Stimulated activated CD4-positive, alpha-beta T cell treated with anti-CD3 and anti-CD28 coated beads, Interleukin-4, amount 100 ng/mL, for 1 hour (primary cell): ENCODE measurements at places on chromosomes 1 and 21.

GRCh38 chr1:100250264-100250663 is 630 bp upstream of the DBT start:
- no peak for DNase-seq

DNA sequence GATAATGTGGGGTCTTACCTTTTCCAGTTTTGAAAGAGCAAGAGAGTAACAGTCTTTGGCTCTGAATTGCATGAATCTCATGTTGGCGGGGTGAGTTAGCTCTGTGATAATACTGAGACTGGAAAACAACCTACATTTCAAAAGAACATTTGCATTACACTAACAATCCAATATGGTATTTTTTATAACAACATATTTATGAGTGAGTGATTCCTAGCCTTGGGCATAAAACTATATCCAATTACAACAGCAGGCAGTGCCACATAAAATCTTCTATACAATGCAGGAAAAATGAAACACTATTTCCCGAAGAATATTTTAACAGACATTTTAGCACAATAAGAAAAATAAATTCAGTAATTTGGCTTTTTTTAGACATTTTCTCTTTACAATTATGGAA is 303.0 kb downstream of the KCNT2 start:
- DNase-seq, result no peak

DNA sequence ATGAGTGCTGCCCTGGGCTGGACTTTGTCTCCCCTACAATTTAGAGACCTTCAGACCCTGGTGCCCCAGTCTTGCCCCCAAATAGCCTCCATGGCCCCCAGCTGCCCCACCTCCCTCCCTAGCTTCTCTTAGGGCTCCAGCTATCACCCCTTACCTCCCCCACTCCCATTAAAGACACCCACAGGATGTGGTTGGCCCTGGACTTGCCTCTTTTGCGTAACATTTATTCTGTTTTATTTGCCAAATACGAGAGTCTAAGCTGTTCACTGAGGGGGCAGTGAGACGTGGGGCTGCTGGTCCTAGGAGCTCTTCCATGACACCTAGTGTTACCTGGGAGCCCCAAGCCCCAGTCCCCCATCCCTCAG is 4.5 kb downstream of the ZC3H12A start:
- DNase-seq, result peak; percentile 44

DNA sequence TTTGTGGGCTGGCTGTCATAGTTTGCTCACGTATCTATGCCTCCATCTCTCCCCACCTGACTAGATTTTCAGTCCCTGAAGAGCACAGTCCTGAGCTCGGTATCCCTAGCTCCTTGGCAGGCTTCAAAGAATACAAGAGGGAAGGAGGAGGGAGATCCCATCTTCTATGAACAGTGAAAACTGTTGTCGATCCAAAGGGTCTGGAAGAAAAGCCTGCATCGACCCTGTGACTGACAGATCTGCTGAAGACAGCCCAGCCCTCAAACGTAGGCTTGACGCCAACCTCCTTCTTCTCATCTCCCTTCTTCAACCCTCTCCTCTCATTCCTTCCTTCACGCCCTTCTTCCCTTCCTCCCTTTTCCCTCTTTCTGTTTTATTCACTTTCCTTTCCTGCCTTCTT is 13.3 kb upstream of the ADORA1 start:
- DNase-seq, result no peak

- DNase-seq, result no peak
Measured at GRCh38 chr1:215119056-215119455, 36.5 kb downstream of the KCNK2 start.

GRCh38 chr1:52697795-52698674 is at the start of gene COA7:
Gene COA7 (minus strand): TSS chr1:52698347. CDS start chr1:52698326, 21 bp downstream.
- peak; percentile 70 for DNase-seq

DNA sequence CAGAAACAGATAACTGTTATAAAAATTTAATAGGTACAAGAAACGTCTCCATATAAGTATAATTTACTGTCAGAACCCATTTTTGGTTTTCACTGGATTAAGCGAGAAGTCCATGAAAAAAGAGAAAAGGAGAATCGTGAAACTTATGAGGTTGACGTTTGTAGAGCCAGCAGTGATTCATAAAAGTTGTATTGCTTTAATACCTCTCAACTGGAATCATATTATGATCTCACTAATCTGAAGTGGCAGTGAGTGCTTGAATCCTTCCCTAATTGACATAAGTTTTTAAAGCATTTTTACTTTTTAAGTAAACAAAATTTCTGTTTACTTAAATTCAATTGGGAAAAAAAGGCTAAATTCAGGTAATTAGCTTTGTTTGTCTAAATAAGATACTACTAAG is 315.3 kb downstream of the TPR start:
- DNase-seq, result no peak

GRCh38 chr1:227370533-227371254 is 52.4 kb upstream of the CDC42BPA start:
- DNase-seq, result no peak

- no peak for DNase-seq
Measured at GRCh38 chr1:96291468-96291867, 430.1 kb upstream of the PTBP2 start.

GRCh38 chr1:233005156-233005555 is 54.7 kb downstream of the NTPCR start:
- no peak for DNase-seq

GRCh38 chr1:111856411-111857185 is 100.9 kb downstream of the DDX20 start:
- DNase-seq, result no peak

GRCh38 chr21:29164323-29164942 is 34.0 kb downstream of the MAP3K7CL start:
- no peak for DNase-seq

GRCh38 chr1:93180723-93181613 is at the start of gene CCDC18:
Gene CCDC18 (plus strand): TSS chr1:93180724. CDS start chr1:93183362, 2,638 bp downstream.
- DNase-seq, result peak; percentile 51

- no peak for DNase-seq
Measured at GRCh38 chr1:116312681-116313069, 60.4 kb upstream of the ATP1A1 start.

DNA sequence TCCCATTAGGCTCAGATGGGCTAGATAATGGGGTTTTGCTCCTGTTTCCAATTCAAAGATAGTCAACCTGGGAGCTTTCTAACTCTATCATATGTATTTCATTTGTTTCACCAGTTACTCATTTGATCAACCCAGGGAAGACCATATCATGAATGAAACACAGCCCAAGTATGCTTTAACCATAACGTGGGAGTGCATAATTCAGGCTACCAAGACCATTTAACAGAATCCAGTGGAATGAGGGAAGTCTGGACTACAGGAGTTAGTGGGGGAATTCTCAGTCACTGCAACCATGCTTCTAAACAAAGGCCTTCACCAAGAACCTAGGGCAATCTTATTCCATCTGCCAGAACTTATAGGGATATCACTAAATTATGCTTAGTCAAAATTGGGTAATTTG is 15.0 kb upstream of the SLC16A1 start:
- DNase-seq, result no peak

- no peak for DNase-seq
Measured at GRCh38 chr1:217134857-217135568, 411.8 kb upstream of the ESRRG start.

DNA sequence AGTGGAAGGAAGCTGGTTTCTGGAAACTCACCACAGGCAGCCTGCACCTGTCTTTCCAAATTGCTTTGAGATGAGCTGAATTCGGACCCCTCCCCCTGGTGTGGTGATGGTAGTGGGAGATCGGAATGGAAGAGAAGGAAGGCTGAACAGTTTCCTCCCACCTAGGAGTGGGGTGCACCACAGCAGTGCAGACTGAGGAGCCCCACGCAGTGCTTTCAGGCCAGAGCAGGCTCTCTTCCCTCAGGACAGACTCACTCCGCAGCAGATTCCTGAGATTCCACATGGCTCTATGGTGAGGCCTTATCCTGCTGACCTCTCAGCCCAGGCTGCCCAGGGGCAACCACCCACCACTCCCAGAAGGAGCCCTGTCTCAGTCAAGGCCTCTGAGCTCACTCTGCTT is 80.9 kb downstream of the ATP1A1 start:
- DNase-seq, result no peak

DNA sequence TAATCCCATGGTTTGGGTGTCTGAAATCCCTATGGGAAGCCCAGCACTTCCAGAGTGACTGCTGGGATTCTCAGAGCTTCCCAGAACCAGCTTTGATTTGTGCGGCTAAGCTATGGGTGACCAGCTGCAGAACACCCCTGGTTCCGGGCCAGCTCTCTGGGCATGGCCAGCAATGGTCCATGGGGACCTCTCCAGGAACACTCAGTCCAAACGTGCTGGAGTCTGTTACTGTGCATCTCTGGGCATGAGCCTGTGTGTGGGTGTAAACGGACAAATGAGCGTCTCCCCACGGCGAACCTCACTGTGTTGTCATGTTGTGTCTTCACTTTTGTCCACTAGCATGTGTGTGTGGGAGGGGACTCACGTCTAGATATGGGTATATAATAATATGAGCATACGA is 54.4 kb downstream of the MAB21L3 start:
- no peak for DNase-seq
